ENCODE measurements at places on chromosomes 1 and 21.

DNA sequence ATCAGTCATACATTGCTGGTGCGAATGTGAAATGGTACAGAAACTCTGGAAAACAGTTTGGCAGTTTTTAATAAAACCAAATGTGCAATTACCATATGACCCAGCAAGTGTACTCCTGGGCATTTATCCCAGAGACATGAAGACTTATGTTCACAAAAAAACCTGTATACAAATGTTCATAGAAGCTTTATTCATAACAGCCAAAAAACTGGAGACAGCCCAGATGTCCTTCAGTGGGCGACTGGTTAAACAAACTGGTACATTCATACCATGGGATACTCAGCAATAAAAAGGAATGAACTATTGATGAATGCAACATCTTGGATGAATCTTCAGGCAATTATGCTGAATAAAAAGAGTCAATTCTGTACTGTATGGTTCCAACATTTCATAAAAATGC is 97.8 kb downstream of the DTL start:
- no peak for DNase-seq

DNA sequence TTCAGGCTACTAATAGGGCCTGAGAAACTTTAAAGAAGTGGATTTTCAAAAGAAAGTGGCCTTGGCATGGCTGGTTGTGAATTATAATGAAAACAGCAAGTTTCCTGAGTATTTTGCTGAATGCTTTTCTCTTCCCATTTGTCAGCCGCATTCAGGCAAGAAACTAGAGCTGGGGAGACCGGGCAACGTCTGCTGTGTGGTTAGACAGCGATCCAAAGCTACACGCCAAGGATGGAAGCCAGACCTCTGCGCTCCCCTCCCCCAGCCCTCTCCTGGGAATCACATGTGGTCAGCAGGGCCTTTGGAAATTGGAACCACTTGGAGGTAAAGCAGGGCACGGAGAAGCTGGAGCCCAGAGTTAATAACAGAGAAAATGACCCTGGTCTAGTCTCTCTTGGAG is 114.1 kb upstream of the CD34 start:
- no peak for DNase-seq

GRCh38 chr1:17447501-17447992 is 8.1 kb upstream of the RCC2 start:
- DNase-seq: no peak

DNA sequence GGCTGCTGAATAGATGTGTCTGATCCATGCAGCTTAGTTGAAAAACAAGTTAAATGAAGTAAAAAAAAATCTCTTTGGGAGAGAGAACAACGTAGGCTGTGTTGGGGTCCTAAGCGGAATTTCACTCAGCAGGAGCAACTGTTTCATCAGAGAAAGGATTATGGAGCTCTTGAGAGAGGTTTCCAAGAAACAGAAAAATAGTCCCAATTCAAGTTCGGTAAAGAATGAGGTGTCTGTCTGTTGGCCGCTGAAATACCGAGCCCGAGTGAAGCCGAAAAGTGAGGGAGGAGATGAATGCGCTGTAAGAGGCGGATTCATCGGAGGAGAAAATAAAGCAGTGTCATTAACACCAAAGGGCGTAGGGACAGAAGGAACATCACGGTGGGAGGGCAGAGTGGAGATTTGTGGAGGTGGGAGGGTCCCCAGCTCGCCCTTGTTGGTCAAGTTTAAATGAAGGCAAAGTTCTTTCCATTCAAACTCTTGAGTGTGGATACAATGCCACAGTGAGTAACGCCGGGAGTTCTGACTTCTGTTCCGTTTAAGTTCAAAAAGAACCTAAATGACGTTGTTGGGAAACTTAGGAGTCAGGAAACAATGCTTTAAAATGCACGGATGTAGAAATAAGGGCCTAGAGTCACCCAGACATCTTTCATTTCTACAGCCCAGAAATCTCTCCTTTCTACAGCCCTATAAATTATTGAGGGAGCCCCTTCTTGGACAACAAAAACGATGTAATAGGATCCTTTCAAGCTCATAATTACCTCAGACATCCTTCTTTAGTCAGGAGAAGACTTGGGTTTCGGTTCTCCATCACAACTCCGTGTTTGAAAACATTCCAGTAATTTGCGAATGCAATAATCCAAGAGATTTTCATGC is 15.6 kb upstream of the SLC45A1 start:
- DNase-seq: no peak

- DNase-seq: no peak
Observed at GRCh38 chr1:56973923-56974742, 8.3 kb upstream of the C8B start.

DNA sequence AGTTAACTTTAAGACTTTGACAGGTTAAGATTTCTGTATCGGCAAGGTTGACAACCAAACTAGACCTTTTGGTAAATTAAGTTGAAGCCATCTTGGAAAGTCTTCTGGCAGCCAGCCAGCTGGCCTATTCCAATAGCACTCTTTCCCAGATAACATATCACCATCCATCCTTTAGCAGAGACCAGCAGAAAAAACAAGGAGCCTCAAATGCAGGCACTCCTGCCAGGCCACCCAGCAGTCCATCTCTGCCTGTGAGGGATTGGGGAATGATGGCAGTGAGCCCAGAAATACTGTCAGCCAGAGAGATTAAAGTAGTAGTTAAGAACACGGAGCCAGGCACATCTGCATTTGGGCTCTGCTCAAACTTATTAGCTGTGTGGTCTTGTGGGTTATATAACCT is 19.4 kb downstream of the ZBTB40 start:
- DNase-seq: no peak

GRCh38 chr1:241542199-241542907 is 10.2 kb downstream of the KMO start:
- DNase-seq: no peak

DNA sequence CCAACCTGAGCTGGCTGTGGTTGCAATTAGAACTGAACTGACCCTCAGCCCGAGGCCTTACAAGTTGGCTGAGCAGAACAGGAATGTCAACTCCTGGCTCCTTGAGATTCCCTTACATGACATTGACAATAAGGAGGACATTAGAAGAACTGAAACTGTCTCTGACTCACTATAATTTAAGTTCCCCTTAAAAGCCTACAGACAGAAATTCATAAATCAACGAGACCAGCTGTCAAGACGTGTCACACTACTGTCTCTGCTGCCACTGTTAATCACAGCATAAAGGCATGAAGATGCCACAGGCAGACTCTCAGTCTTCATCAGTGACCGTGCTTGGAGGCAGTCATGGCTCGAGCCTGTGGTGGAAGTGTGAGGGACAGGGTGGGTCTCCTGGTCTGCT is 168.8 kb downstream of the GABPA start:
- no peak for DNase-seq

DNA sequence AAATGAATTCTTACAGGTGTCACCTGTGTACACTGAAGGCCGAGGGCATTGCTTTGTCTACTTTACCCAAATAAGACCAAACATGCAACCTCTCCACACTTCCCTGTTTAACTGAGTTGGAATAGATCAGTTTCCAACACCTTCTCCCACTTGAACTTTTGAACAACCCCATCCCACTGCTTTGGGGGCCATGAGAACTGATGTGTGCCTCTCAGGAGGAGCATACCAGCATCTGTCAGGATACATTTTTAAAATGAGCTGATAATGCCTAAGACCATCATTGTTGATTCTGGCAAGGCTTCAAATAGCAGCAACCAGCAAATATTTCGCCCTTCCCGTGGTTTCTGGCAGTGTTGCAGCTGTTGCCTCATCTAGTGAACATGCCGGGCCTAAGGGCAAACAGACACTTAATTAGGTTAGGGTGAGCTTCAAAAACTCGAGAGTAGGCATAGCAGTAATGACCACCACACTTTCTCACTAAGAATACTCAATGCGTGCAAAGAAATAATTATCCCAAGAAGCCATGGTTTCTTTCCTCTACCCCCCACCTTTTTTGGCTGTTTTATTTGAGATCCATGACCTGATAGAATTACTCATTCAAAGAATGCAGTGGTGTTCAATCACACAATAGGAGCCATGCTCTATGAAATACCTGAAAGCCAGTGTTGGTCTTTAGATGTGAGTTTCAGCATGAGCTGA is 63.7 kb downstream of the MAP10 start:
- no peak for DNase-seq

GRCh38 chr1:211381481-211382181 is 55.0 kb downstream of the TRAF5 start:
- peak; percentile 19 for DNase-seq

Measured in activated CD4-positive, alpha-beta T cell treated with anti-CD3 and anti-CD28 coated beads, Interleukin-2, amount 50 U/mL, for 16 hours (primary cell).